Activated CD4-positive, alpha-beta T cell treated with anti-CD3 and anti-CD28 coated beads, Interleukin-2, amount 50 U/mL, for 24 hours (primary cell): ENCODE measurements at places on chromosomes 6 and 20.

DNA sequence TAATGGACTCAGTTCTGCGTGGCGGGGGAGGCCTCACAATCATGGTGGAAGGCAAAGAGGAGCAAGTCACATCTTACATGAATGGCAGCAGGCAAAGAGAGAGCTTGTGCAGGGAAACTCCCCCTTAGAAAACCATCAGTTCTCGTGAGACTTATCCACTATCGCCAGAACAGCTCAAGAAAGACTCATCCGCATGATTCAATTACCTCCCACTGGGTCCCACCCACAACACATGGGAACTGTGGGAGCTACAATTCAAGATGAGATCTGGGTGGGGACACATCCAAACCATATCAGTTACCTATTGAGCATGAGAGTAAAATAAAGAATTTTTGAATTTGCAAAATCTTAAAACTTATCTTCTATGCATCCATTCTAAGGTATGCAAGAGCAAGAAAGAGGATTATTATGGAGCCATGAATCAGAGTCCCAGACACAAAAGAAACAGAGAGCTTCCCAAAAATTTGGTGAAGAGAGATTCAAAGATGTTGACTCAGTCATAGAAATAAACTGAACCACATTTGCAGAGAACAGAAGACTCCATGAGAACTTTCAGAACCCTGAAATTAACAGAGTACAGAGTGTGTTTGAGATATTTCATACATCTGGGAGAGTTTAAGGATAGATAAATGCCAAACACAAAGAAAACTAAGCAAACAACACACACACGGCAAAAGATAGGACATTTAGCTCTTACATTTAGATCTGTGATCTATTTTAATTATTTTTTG is 17.1 kb upstream of the MOXD1 start:
- no peak for DNase-seq

- no peak for DNase-seq
Observed at GRCh38 chr6:13287104-13287503, 41.2 kb downstream of the TBC1D7 start.

- DNase-seq, result no peak
Observed at GRCh38 chr6:133085471-133085870, 155.7 kb upstream of the EYA4 start.

GRCh38 chr6:7247179-7247456 is 65.9 kb downstream of the SSR1 start:
- no peak for DNase-seq

DNA sequence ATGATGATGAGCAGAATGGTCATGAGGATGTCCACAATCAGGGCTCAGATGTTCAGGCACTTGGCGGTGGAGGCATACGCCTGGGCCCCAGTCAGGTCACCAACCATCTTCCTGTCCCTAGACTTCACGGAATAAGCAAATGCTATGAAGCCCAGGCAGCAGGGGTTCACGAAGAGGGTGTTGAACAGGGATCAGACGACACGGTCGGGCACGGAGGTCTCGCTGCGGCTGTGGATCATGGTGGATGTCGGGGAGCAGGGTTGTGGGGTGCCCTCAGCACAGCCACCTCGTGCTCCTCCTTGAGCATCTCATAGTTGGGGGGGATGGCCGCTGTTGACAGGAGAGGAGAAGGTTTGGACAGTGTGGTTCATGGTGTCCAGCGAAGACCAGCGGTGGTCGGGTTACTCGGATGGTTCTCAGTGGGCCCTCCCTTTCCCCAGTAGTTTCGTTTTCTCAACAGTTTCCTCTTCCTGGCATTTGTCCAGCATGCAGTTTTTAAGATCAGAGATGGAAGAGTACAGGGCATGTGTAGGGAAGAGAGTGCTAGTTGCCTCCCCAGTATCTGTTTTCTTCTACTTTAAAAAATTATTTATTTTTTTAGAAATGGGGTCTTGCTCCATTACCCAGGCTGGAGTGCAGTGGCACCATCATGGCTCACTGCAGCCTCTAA is 20.3 kb upstream of the SPDEF start:
- DNase-seq, result no peak

DNA sequence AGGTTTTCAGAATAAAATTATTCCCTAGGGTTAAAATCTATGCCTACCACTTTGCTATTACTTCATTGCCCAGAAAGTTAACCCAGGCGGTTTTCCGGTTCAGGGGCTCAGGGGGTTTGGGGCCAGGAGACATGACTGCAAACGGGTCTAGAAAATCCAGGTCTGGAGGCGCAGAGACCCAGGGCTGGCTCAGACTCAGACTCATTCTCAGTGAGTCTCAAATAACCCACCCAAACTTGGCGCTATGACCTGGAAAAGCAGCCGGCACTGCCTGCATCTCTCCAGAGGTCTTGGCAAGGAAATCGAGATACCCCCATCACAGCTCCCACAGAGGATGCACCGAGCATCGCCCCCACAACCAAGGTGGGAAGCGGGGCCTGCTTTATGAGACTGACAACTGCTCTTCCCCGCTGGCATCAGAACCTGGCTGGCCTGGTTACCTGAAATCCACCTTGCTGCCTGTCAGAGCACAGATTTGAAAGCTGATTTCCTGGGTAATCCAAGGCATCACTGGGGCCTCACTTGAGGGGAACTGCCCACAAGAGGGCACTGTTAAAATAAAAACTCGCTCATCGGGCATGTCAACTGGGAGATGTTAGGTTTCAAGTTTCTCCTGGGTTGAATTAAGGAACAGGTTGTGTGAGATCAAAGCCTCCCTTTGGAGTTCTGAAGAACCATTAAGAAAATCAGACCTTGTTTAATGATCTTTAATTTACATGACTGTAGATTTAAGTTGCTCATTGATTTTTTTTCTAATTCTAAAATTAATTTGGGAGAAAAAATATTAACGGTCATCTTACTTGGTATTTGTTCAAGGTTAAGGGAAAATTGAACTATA is 55.1 kb downstream of the KIF16B start:
- DNase-seq, result no peak

DNA sequence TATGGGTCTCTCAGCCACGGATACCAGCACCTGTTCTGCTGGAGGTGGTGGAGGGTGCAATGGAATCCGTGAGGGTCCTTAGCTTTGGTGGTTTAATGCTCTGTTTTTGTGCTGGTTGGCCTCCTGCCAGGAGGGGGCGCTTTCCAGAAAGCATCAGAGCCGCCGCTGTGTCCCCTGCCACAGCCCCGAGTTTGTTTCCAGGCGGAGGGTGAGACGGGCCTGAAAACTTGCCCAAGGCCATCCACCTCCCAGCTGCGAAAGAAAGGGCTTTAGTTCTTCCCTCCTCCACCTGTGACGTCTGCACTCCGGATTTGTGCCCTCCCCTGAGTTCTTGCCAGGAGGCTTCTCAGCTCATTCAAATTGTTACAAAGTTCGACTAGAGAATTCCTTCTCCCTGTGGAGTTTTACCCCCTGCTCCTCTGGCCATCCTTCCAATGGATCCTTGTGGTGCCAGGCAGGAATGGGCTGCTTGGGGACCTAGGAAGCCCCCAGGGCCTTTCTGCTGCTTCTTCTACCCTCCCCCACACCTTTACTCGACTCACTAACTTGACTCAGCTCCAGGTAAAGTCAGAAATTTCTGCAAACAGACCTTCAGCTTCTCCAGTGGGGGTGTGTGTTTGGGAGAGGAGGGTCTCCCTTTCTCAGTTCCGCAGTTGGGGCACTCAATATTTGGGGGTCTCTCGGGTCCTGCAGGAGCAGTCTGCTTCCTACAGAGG is 873.7 kb downstream of the KIF16B start:
- no peak for DNase-seq

DNA sequence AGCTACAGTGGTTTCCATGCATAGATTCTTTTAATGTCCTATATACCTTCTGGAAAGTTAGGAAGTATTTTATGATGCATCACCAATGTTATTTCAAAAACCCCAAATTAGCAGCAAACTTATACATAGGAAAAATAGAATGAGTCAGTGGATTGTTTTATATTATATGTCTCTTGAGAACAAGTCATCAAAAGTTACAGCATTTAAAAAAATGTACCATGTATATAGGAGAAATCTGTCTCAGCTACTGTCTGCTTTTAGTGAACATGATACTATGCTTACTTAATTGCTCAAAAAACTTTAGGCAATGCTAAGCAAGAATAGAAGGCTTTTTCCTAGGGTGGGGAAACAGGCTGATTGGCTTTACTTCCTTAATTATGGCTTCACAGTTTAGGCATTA is 365.3 kb downstream of the SAMD5 start:
- no peak for DNase-seq

DNA sequence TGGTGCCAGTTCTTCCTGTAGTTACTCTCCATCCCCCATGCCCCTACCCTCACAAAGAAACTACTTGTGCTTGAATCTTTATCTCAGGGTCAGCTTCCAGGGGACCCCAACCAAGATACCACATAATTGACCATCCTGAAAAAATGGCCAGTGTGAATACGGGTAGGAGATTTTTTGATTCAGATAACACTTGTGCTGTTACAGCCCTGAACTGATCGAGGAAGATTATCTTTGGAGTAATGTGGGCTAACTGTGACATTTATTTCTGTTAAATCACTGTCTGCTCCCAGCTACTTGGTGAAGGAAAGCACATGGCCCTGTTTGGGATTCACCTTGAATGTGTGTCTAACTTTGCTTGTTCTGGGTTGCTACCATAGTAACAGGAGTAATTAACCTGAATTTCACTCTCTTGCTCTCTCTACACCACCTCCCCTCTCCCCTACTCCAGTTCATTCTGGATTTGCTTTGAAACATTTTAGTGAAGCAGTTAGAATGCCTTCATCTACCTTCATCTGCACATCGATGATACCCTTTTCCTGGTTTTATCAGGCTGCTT is 219.6 kb upstream of the CHD6 start:
- DNase-seq, result no peak

DNA sequence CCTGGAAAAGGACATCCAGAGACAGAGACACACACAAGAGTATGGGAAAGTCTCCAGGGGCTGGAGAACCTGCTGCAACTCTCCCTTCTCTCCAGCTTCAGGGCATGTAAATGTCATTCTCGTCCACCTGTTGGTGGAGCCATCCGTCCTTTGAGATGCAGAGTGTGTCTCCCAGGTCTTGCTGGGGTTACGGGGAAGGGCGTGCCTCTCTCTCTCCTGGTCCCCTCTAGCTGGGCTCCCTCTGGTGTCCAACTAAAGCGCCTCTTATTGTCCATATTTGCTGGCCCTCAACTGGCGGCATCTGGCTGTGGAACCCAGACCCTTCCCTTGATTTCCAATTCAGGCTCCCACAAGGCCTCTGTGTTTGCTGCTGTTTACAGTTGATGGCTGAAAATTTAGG is 244.1 kb downstream of the BMP7 start:
- no peak for DNase-seq

DNA sequence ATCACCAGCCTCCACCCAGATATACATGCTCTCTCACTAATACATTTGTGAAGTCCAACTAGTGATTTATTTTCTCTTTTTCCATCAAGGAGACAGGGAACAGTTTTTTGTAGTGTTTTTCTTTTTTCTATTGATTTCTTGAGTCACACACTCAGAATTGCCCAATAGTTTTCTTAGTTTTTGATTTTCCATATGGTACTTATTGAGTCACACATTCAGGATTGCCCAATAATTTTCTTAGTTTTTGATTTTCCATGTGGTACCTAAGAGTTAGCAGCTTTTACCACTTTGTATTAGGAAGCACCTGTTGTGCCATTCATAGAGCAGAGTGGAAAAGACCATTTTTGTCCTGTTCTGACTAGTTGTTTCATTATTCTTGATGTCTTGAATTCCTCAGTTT is 1268.8 kb downstream of the EPHA7 start:
- no peak for DNase-seq

GRCh38 chr20:30281584-30282197 is 975.8 kb upstream of the DEFB115 start:
- no peak for DNase-seq

- DNase-seq, result peak; percentile 28
Observed at GRCh38 chr20:17898548-17898994, 70.0 kb downstream of the SNX5 start.

DNA sequence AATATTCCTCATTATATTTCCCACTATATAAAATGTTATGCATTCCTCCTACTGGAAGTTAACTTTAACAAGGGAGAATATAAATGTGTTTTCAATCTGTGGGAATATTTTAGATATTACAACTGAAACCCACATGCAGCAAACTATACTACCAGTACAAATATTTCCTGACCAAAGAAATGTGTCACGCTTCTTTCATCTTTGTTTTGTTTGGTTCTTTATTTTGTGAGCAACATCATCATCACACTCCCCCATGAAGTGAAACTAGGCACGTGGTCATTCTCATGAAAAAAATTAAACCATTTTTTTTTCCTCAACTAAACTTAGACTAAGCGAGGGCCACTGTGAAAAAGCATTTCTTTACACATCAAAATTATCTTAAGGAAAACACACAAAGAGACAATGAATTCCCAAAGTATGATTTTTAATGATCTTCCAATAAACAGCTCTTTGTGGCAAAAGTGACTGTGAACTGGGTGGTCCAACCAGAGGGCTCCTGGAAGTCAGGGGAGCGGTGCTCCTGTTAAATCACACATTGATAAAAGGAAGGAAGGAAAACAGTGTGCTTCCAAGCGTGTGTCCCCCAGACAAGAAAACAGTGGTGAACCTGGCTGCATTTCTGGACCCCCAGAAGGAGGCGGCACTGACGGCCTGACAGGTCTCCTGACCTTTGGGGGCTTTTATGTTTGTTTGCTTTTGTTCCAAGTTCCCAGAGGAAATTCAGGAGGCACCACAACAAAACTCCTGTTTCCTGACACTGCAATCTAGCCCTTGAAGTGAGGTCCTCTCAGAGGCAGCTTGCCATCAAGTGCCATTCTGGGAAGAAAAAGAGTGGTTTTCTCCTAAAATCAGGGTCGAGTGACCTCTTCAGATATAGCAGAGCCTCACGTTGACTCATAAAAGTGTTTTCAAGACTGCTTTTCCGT is 166.8 kb upstream of the FOXQ1 start:
- no peak for DNase-seq

- DNase-seq, result no peak
Observed at GRCh38 chr6:154732538-154733182, 556 bp upstream of the SCAF8 start.

GRCh38 chr6:98946879-98947410 is 801 bp downstream of the FBXL4 start:
- peak; percentile 2 for DNase-seq

- DNase-seq, result no peak
Observed at GRCh38 chr20:56503916-56504315, 20.6 kb upstream of the FAM209A start.
